ENCODE measurements at places on chromosomes 12 and 14.

- no peak for DNase-seq
Observed at GRCh38 chr14:94116701-94117100, 6.2 kb downstream of the IFI27 start.

GRCh38 chr14:38056270-38056669, 151.4 kb upstream of the SSTR1 start:
- DNase-seq = no peak

- DNase-seq = no peak
Observed at GRCh38 chr12:92558215-92558773, 144.5 kb upstream of the PLEKHG7 start.

DNA sequence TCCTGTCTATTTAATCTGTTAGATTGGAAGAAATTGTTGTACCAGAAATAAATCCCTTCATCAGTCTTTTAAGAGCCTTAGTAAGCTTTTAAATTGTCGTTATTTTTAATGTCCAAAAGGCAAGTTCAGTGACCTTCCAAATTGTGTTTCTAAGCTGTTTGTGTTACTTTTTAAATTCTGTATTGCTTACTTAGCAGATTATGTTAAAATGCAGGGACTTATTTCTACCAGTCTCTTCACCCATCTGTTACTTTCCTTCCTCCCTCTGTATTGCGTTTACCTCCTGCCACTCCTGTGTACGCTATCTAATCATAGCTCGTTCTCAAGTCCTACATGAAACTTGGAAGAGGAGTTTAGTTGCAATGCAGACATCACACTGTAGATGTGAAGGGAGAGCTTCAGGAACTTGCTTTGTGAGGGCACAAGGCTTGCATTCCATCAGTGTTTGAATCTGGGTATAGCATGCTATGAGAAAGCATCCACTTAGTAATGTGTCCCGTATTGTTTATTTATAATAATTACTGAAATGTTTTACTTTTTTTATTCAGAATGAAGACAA, 406.5 kb upstream of the RGS6 start:
- no peak for DNase-seq

DNA sequence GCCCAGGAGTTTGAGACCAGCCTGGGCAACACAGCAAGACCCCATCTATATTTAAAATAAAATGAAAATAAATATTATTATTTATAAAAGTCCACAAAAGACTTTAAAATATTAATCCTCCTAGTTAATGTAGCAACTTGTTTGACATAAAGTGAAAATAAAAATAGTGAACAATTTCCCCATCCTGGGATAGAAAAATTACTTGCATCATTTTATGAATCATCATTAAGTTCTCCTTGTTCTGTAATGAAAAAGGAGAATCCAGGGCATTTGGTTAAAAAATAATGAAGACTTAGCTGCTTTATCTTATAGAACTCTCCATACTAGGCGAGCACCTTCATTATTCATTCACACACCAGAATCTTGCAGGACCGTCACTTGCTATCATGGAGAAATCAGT, 66.1 kb downstream of the ELK3 start:
- DNase-seq = no peak

GRCh38 chr12:71780237-71780822, 25.7 kb downstream of the RAB21 start:
- DNase-seq = peak; percentile 33
